ENCODE measurements at places on chromosomes 12 and 14.

DNA sequence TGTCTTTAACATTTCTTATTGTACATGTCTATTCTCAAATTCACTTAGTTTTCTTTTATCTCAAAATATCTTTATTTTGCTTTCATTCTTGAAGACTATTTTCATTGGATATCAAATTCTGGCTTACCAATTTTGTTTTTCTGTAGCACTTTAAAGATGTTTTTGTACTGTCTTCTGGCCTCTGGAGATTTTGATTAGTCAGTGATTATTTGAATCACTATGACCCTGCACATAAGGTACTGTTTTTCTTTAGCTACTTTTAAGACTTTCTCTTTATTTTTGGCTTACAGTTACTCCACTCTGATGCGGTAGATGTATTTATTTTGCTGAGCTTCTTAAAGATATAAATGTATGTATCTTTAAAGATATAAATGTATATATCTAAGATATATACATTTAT, 49.6 kb downstream of the MYRFL start:
- DNase-seq, result no peak

DNA sequence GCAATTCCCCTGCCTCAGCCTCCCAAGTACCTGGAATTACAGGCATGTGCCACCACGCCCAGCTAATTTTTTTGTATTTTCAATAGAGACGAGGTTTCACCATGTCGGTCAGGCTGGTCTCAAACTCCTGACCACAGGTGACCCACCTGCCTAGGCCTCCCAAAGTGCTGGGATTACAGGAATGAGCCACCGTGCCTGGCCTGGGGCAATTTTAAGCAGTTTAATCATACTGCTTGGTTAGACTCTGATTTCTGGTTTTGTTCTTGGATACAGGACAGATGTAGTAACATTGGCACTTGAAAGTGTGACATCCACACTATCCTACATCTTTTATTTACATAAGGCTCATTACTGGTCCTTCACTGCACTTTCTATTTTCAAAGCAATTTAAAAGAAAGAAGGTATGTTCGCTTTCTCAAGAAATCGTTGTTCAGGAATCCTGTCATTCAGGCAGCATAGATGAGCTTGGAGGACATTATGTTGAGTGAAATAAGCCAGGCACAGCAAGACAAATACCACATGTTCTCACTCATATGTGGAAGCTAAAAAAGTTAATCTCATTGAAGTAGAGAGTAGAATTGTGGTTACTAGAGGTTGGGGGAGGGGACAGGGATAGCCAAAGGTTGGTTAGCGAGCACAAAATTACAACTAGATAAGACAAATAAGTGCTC, 4.0 kb upstream of the NUAK1 start:
- DNase-seq, result no peak

- no peak for DNase-seq
Observed at GRCh38 chr14:61641914-61642613, 53.2 kb upstream of the HIF1A start.

DNA sequence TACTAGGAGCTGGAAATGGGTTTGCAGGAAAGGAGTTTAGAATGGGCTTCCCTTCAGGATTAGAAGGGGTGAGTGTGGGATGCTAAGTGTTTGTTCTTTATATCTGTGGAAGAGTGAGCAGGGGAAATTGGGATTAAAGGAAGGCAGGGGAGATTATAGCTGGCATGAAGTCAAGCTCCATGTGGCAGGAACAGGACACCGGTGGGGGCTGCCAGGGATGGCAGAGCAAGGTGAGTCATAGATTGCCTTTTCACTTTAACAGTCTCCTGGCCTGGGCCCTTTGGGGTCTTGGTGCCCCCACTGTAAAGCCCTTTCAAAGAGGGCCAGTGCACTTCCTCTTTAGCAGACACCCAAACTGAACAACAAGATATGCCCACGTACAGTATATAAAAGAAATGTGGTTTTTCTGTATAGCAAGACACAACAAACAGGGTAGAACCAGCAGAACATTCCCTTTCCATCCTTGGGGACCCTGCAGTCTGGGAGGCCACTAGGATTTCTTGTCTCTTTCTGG, 23.1 kb upstream of the FBXO21 start:
- no peak for DNase-seq

Data from right forelimb (tissue), 1 donor.